ENCODE measurements at places on chromosomes 4 and X. TPM values are rescaled to one million over a fixed set of nuclear protein-coding genes. Genes with fewer than 3 reads are reported as not detected.

SH3TC1 gene
- 33.3 TPM for total RNA-seq

RBM3 gene
- total RNA-seq, result 20.6 TPM

NAT8L gene
- 0.05 TPM for total RNA-seq

DNA sequence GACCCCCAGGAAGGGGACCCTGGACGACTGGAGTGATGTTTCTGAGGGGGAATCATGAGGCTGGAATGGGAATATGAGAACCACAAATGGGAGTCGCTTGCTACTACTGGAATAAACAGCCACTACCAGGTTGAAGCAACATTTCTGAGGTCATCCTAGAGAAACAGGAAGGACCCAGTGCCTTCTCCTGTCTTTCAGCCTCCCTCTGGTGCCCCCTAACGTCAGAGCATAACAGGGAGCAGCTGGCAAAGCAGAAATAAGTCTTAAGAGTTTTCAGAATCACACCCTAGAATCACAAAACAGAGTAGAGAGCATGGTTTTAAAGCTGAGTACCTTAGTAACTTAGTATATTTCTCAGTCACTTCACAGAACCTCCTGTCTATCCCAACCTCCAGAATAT, 347.8 kb upstream of the PITX2 start:
- DNase-seq, result peak; percentile 43

GRCh38 chr4:71992571-71993312, 39.1 kb upstream of the NPFFR2 start:
- DNase-seq, result no peak

DNA sequence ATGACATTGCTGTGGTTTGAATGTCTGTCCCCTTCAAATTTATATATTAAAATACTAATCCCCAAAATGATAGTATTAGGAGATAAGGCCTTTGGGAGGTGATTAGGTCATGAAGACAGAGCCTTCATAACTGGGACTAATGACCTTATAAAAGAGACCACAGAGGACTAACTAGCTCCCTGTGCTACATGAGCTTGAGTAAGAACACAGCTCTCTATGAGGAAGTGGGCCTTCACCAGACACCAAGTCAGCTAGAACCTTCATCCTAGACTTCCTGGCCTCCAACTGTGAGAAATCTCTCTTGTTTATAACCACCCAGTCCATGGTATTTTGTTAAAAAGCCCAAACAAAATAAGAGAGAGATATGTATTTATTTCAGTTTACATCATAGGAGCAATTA, 242.2 kb upstream of the CTSO start:
- DNase-seq, result no peak

DNA sequence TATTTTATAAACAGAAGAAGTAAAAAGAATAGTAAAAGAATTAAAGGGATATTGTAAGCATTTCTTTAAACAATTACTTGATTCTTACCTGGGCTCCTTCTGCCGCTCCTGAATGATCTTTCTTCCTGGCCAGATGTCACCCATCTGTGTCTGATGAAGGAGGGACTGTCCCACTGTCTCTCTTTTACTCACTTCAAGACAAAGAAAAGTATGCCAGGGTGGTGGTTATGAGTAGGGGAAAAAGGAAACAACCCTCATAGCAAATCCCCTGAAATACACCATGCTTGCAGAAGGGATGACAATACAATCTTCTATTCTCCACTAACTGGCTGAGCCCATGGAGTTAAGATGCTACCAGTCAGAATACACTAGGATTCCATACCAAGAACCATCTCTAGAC, 31.1 kb downstream of the SYTL4 start:
- DNase-seq, result no peak

DNA sequence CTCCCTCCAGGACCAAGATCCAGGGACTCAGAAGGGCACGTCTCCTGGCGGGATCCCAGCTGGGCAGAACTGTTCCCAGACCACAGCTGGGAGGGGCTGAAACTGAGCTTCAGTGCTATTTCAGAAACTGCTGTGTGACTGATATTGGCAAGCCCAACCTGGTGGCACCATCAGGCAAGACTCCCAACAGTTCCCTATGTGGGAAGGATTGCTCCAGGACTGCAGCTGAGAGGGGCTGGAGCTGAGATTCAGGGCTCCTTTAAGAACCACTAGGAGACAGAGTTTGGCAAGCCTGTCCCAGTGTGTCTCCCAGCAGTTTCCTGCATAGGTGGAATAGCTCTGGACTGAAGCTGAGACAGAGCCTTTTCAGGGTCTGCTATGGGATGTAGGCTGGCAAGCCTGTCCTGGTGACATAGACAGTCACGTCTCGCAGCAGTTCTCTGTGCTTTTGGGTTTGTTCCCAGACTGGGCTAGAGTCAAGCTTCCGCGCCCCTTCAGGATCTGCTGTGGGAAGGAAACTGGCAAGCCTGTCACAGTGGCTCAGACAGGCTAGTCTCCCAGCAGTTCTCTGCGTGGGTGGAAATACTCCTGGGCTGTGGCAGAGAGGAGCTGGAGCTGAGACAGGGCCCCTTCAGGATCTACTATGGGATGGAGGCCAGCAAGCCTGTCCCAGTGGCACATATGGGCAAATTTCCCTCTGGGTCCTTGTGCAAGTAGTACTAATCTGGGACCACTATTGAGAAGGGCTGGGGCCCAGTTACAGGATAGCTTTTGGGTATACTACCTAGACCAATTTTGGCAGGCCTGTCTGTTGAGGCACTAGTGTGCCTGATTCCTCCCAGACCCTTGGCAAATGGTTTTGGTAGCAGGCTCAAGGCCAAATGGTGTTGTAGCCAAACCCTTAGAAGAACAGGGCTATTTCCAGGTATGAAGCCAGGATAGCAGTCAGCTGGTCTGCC, 20.2 kb upstream of the MED14 start:
- DNase-seq, result no peak

Data from left lobe of liver (tissue), 2 donors.